ENCODE measurements at places on chromosomes 5 and 9.

DNA sequence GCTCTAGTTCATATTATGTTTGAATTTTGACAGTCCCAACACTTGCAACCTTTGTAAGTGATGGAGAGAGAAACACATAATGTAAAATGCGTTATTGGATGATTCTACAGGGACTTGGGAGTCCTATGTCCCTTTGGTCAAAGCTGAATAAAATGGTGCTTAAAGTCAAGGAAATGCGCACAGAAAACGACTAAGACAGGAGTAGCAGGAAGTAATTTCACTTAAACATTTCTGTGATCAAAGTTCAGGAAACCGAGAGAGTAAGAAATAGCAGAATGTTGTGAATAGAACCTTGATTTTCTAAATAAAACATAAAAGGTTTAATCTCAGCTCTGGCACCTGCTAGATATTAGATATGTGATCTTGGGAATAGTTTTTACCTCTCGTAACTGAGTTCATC is 2339.2 kb downstream of the MAT2B start:
- DNase-seq = no peak

GRCh38 chr9:37426846-37427245 is 4.3 kb downstream of the GRHPR start:
- no peak for DNase-seq

- DNase-seq = no peak
Observed at GRCh38 chr5:115855959-115856358, 14.2 kb downstream of the AP3S1 start.

DNA sequence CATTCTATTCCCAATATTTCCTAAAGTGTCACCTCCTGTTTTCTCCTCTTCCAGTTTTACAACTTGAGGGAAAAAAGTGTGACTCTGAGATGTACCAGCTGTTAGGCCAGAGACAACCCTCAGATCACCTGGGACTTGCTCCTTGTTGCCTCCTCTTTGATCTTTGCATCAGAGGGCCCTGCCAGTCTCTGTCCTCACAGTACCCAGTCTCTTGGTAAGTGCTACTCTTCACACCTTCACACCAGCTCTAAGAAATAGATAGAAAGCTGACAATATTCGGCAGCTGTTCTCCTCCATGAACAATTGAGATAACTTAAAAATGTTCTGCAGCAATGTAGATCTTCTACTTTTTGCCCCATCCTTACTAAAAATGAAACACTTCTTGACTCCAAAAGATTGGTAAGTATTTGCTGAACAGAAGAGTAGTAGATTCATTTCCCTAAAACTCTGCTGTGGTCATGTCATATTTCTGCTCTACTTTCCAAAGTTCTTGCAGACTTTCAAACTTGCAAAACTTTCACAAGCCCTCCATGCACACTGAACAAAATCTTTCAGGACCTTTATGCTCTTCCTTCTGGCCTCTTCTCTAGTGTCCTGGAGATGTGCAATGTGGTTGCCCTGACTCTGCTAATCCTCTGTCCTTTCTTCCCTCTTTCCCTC is 188.6 kb downstream of the SNX18 start:
- DNase-seq = no peak

- no peak for DNase-seq
Observed at GRCh38 chr5:109546461-109546860, 136.7 kb upstream of the PJA2 start.

DNA sequence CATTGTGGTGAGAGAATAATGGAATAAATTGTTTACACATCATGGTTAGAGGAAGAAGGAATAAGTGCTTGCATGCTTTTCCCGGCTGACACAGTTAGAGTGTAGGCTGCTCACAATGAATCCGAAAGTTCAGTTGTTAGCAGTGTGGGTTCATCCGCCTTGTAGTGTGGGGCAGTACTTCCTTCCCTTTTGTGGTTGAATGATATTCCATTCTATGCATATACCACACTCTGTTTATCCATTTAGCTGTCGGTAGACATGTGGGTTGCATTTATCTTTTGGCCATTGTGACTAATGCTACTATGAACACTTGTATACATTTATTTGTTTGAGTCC is 84.0 kb downstream of the COL5A1 start:
- no peak for DNase-seq

GRCh38 chr9:137206602-137207001 is 1.1 kb downstream of the NDOR1 start:
- DNase-seq = no peak

GRCh38 chr5:132009706-132010405 is 1.6 kb downstream of the ACSL6 start:
- DNase-seq = no peak

- no peak for DNase-seq
Observed at GRCh38 chr9:90943341-90943740, 141.7 kb downstream of the SYK start.

GRCh38 chr9:117718085-117718484 is 13.9 kb downstream of the TLR4 start:
- no peak for DNase-seq

DNA sequence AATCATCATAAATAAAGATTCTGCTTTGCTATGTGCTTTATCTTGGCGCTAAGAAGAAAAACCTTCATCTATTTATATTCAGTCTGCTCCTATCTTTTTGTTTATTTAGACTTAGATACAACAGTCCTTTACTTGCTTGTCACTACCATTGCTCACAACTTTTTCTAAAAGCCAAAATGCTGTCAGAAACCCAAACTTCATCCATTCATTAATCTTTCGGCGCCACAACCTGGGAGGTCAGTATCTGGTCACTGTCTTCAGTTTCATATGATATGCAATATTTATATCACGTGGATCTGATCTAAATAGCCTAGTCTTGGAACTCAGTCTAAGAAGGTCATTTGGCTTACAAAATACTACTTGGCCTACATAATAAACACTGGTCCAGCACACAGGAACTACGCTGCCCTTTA is 159.3 kb upstream of the TARS1 start:
- no peak for DNase-seq

GRCh38 chr5:95533761-95534160 is 21.0 kb downstream of the SKIC3 start:
- DNase-seq = no peak

GRCh38 chr9:123361086-123361730 is 5.2 kb downstream of the CRB2 start:
- DNase-seq = no peak

GRCh38 chr5:181050016-181050415 is 9.9 kb downstream of the BTNL9 start:
- DNase-seq = no peak

DNA sequence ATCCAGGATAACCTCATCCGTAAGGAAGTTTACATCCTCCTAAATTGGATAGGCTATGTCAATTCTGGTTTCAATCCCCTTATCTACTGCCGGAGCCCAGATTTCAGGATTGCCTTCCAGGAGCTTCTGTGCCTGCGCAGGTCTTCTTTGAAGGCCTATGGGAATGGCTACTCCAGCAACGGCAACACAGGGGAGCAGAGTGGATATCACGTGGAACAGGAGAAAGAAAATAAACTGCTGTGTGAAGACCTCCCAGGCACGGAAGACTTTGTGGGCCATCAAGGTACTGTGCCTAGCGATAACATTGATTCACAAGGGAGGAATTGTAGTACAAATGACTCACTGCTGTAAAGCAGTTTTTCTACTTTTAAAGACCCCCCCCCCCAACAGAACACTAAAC is 1.3 kb downstream of the ADRB2 start:
- no peak for DNase-seq

- no peak for DNase-seq
Observed at GRCh38 chr5:92401-93220, 643 bp downstream of the PLEKHG4B start.

- no peak for DNase-seq
Observed at GRCh38 chr5:45038366-45038987, 229.7 kb downstream of the MRPS30 start.

DNA sequence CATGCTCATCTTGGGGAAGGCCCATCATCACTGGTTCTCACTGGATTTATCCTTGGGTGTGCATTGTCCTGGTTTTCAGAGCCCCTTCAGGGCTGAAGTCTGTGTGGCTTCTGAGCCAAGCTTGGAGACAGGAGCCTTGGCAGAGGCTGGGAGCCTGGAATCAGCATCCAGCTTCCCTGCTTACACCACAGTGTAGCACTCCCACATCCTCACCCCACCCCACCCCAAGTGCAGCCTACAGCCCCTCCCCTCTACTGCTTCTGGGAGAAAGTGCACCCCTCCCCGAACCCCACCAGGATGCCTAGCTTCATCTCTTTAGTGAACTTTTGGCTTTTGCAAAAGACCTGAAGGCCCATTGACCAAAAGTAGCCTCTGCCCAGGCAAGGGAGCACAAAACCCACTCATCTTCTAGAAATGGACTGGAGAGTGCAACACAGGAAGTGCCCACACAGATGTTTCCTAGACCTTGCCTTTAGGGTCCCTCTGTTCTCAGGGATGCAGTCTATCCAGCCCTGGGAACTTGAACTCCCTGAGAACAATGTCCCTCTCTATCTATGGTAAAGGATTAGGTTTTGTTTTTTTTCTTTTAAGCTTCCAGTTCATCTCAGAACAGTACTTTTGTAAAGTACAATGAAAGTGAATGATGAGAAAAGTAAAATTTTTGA is 189.7 kb downstream of the PALM2AKAP2 start:
- DNase-seq = no peak

GRCh38 chr5:169970911-169971765 is 9.2 kb downstream of the INSYN2B start:
- DNase-seq = no peak

DNA sequence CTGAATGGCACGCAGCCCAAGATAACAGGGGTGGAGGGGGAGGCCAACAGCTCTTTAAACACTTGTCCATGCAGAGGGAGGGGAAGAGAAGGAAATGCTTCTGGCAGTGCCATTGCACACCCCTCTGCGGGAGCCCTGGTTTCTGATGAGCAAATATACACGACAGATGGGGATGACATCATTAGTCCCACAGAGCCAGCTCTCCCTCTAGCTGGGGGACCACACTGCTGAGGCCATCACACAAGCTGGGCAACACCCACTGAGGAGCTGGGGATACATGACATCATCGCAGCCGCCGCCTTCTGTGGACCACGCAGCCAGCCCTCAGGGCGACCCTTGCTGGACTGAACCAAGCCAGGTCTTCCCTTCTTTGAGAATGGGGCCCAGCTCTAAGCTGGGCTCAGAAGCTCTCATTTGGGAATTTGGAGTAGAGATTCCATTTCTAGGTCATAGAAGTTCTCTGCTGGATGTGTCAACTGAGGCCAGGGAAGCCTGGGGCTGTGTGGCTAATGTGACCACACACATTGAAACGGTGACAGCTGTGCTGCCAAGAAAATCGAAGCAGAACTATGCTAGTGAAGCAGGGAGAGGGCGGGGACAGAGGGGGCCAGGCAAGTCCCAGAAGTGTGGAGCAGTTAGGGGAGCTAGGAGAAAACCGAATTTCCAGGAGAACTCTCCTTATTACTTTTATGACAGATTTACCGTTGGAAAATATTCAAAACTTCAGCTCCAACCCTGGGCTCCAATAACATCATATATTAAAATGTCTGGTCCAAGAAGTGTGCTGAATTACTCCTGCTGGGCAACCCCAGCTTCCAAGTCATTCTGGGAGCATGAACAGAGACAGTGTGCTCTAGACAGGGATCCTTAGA is 79.5 kb downstream of the PRRT1B start:
- no peak for DNase-seq

DNA sequence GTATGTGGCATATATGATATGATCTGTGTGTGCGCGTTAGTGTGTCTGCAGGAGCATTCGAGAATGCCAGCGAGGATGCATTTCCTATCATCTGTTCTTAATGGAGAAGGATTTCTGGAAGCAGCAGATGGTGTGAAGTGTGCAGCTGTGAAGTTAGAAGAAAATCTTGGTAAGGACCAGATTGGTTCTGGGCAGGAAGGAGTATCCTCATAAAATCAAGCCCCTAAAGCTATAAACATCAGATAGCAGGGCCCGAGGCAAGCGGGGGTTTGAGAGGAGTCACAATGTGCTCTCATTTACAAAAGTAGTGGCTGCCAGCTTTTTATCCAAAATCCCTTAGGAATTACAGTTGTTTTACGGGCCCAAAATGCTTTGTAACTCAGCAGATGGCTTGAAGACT is 40.0 kb downstream of the DAPK1 start:
- no peak for DNase-seq

DNA sequence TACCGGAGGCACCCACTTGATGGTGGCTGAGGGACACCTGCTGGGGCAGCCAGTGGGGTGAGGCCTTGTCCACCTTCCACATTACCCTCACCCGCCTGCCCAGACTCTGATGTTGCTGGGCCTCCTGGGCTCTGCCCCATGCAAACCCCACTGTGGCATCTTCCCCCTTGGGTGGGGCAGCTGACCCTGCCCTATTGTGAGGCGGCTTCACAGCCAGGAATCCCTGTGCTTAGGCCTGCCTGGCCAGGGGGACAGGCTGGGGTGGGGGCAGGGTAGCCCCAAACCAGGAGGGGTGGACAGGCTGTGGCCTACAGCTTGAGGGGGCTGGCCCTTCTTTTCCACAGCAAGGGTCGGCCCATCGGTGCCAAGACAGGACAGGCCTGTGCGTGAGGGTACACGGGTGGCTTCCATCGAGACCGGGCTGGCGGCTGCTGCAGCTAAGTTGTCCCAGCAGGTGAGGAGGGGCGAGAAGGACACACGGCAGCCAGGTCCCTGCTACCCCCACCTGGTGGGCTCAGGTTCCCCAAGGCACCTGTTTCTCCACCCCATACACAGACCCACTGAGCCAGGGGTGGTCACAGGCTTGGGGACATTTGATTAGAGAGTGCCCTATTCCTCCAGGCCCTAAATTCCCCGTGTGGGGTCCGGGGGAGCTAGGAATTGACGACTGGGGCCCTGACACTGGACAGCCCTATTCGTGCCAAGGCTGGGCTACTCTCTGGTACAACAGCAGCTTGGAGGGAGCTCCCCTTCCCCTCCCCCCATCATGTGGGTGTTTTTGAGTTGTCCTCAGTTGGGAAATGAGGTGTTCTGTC is 99.2 kb downstream of the PHF2 start:
- no peak for DNase-seq

- no peak for DNase-seq
Observed at GRCh38 chr9:5543875-5544702, 33.8 kb downstream of the PDCD1LG2 start.

- no peak for DNase-seq
Observed at GRCh38 chr5:179118338-179118737, 58.2 kb downstream of the ZNF354C start.

DNA sequence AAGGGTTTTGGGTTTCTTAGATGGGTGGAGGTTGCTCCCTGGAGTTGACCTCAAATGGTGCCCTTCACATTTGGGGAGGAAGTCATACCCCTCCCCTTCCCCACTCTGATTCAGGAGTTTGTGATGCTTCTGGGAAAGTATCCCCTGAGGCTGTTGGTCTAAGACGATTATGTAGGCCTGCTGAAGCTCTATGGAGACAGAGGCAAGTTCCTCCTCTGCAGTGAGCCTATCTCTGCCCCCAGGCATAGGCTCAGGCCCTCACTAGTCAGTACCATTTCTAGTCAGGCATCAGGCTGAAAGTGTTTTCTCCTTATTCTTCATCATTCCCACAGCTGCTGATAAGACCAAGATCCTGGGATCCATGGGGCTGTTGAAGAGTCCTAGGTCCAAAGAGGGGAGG is 271.6 kb upstream of the NUDT12 start:
- no peak for DNase-seq

GRCh38 chr9:38424918-38425317 is 664 bp upstream of the IGFBPL1 start:
- no peak for DNase-seq
